ENCODE measurements at places on chromosomes 3 and 15. TPM values are rescaled to one million over a fixed set of nuclear protein-coding genes. Genes with fewer than 3 reads are reported as not detected.

DNA sequence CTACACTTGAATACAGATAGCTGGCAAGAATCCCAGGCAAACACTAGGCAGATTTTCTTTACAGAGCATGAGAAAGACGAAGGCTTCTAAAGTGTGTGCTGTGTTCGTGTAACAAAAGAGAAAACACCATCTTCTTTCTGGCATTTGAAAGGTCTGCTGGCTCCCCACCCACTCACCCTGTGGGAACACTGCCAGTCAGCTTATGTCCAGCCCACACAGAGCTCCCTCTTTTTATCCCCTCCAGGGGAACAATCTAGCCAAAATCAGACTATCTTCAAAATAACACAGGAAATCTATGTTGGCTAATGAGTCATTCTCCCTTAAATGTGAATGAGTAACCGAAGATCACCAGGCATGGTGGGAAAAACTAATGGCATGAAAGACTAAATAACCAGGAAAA is 45.6 kb upstream of the PAQR5 start:
- no peaks in the 10 kb centered on the region for H3K27me3 ChIP-seq
- H3K4me3 ChIP-seq = no peak overlapping the region
- DNase-seq = no peak

Gene FANCD2
- 1.3 TPM for polyA plus RNA-seq

Gene COL6A5
- polyA plus RNA-seq = not detected

Gene GPR171
- not detected for polyA plus RNA-seq

GRCh38 chr3:58661836-58662420 is 4.6 kb downstream of the FAM3D start:
- H3K4me3 ChIP-seq = no peak overlapping the region
- no peaks in the 10 kb centered on the region for H3K27me3 ChIP-seq
- H3K4me1 ChIP-seq = peaks cover 9% of the 10 kb centered on the region

- H3K27ac ChIP-seq = no peak overlapping the region
- no peaks in the 10 kb centered on the region for H3K4me1 ChIP-seq
- no peak overlapping the region for H3K4me3 ChIP-seq
- DNase-seq = no peak
- no peaks in the 10 kb centered on the region for H3K27me3 ChIP-seq
- no peaks in the 10 kb centered on the region for H3K36me3 ChIP-seq
Observed at GRCh38 chr3:10973046-10973595, 19.4 kb upstream of the SLC6A1 start.
